ENCODE measurements at places on chromosomes 4 and X.

DNA sequence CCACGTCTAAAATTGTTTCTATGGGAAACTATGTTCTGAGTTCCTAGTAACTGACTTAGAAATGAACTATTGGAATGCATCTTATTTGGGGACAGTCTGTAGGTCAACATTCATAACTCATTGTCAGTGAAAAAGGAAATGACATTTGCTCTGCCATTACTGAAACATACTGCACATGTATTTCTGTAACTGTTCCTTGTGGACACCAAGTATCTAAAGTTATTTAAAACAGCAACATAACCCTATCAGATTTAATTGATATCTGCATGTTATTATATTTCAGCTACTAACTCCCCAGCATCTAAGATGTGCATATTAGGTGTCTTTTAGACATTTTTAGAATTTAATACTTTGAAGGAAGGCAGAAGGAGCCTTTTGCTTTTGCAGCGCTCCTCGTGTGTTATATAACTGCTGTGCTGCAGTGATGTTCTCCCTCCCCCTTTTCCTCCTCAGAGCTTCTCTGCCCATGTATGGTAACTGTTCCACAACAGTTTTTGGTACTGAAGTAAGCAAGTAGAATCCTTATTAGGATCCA lies 37.2 kb upstream of the TMEM131L start:
- no peak for DNase-seq

- DNase-seq = no peak
These were observed 477 bp downstream of the KLHL13 start for GRCh38 chrX:118115953-118116712.

GRCh38 chr4:8652181-8653078 lies 59.9 kb downstream of the CPZ start:
- no peak for DNase-seq

DNA sequence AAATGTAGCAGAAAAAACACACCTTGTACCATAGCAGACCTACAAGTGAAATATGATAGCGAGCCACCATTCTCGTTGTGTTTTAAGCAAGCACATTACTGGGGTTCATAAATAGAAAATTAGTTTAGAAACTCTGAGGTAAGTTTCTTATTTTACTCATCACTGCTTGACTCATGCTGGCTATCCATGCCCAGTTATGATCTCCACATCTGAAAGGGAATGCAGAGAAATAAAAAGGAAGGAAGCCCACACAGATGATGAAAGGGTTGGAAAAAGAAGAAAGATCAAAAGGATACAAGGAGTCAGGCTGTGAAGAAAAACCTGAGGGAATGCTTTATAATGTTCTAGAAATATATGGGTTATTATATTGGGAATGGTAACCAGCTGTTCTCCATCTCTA lies 54.5 kb downstream of the CAMK2D start:
- no peak for DNase-seq

DNA sequence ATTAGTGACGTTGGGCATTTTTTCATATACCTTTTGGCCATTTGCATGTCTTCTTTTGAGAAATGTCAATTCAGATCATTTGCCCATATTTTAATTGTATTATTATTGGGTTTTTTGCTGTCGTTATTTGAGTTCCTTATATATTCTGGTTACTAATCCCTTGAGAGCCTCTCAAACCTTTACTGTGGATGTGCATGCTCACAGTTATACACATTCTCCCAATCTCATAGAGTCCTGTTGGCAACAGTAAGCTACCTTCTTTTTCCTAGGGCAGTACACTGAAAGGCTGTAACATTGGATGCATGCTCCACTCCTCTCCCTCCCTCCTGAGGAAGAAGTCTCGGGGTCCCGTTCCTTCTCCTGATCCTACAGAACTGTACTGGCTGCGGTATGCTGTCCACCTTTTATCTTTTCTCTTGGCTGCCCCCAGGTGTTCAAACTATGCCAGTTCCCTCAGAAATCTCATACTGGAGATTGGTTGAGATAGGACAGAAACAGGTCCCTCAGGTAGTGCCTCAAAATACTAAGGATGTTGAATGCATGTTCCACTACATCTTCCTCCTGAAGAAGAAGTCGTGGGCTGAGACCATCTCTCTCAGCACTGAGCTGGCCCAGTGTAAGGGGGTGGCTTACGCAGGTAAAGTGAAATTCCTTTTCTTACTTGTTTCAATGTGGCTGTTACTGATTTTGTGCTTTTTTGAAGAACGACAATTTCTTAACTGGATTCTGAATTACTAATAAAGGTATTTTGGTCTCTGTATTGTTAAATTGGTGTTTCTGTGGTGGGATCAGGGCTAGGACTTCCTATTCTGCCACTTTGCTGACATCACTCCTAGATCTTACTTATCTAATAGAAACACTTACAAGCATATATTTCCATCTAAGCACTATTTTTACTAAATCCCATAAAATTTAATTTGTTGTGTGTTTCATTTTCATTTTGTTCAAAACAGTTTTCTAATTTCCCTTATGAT lies 145.4 kb upstream of the HUWE1 start:
- peak; percentile 51 for DNase-seq

DNA sequence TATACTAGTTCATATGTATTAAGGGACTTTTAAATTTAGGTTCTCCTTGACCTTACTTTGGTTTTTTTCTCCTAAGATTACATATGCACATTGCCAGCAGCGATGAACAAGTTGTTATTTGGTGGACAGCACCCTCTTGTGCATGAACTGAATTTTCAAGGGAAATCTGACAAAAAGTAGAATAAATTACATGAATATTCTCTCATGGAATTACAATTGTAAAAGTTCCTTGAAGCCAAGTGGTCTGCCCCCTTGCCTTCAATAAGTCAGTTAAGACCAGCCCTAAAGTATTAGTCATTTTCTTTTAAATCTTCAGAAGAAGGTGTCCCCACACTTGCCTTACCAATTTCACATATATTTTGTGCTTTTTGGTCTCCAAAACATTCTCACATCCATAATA lies 30.7 kb upstream of the SMARCA5 start:
- DNase-seq = no peak

GRCh38 chrX:110846071-110846470 lies 50.5 kb upstream of the CHRDL1 start:
- DNase-seq = no peak

DNA sequence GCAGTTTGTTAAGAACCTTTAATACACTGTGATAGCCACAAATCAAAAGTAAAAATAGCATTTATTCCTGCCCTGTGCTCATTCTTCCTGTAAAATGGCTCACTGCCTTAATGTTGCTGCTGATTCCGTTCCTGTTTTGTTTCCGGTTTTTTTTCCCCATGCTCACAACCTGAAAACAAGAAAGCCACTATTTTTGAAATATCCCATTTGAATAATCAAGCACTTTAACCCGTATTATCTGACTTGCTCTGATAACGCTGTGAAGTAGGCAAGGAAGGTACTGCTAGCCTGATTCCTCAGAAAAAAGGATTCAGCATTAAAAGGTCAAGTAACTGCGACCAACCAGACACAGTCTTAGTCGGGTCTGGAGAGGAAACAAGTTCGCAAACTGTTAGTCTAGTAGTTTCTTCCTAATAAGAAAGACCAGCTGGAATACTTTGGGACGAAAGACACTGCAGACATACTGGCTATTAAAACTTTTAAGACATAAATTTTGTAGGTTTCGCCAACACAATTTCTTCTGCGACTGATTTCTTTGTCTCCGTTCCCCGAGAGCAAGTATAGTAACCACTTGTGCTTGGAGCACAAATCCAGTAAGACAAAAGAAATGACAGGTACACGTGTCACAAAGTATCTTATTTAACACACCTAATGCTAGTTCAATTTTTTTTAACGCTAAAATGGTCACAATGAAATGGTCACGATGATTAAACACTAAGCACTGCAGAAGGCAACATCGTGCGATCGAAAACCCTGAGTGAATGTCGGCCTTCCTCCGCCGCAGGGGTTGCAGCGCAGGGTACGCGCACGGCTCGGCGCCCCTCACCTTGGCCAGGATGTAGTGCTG lies 802 bp downstream of the COX18 start:
- peak; percentile 23 for DNase-seq

GRCh38 chr4:163148466-163149336 lies 18.0 kb downstream of the NAF1 start:
- no peak for DNase-seq

DNA sequence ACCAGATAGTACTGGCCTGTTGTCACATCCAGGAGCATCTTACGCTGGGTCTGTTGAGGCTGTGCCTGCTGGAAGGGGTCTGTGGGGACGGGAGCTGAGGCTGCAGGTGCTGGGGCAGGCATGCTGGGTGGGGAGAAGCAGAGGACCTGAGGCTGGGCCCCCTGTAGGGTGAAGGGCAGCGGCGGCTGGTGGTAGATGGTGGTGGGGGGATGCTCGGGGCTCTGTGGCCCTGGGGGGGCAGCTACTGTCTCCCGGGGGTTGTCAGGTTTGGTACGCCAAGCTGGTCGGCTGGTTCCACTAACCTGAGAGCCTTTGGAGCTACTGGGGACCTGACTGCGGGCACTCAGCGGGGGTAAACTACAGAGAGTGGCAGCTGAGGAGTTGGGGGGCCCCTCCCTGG lies 7.8 kb downstream of the C4orf54 start:
- DNase-seq = no peak

DNA sequence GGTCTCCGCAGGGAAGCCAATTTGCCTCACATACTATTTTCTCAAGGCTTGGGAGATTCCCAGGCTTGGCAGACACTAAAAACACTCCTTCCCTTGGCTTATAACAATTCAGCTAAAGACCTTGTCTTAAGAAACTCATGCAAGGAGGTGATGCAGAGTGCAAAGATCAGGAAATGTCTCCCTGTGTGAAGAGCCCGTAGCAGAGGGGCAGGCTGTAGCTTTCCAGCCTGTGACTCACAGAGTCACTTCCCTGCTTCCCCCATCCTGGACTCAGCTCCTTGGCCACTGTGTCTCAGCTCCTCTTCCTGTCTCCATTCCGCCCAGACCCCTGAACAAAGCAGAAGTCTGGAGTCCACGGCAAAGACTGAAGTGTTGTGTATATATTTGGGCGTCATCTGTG lies 56.1 kb downstream of the KDR start:
- no peak for DNase-seq

DNA sequence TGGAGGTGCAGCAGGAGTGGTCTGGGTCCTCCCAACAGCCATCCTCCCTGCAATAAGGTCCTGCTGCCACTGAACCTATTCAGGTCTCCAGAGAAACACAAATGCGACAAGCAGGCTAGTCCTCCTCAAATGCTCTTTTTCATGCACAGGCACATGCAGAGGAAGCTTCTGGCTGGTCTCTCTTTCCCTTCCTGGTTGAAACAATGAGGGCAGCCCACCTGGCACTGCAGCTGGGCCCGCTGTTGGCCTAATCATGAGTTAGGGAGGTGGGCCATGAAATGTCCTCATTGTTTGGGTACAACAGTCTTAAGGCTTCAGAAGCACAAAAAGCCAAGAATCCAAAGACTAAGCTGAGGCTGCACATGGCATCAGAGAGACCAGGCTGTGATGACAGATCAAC lies 151.0 kb downstream of the SH3KBP1 start:
- DNase-seq = no peak

GRCh38 chr4:144709793-144710525 lies 64.0 kb downstream of the HHIP start:
- DNase-seq = no peak

DNA sequence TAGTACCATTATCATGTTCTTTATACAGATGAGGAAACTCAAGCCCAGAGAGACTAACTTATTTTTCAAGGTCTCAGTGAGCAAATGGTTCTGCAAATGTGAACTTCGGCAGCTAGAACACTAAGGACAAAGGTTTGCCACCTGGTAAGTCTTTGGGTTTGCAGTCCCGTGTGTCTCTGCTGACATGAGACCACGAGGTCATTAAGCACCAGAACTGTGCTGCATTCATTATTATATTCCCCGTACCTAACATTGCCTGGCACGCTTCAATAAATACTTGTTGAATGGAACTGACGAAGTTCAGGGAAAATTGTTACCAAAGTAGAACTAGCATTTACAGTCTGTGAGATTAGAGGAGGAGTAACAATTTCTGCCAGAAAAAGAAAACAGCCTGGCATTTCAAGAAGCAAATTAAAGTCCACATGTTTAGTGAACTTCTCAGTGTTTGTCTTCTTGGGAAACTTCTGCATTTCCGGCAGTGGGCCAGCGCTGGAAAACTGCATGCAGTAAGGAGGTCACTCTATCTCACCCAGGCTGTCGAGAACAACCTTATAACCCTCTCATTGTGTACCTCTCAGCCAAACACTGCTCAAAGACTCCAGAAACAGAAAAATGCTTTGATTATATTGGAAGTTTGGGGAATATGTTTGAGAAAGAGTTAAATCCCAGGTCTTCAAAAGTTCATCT lies 67.4 kb upstream of the CPEB2 start:
- no peak for DNase-seq

DNA sequence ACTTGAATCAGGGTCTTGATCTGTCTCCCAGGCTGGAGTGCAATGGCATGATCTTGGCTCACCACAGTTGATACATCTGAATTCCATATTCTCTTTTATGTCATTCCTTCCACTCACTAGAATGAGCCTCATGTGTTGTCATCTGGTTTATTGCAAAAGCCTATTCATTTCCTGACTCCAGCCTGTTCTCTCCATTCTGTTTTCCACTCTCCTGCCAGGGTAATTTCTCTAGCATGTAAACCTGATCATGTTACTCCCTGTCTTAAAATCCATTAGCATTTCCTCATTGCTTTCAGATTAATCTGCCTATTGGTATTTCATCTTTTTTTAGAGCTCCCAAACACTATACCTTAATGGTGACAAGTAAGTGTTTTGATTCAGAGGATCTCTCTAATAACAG lies 4.3 kb upstream of the DDX60L start:
- DNase-seq = no peak

GRCh38 chrX:129957241-129958082 lies 25.0 kb upstream of the BCORL1 start:
- peak; percentile 41 for DNase-seq

DNA sequence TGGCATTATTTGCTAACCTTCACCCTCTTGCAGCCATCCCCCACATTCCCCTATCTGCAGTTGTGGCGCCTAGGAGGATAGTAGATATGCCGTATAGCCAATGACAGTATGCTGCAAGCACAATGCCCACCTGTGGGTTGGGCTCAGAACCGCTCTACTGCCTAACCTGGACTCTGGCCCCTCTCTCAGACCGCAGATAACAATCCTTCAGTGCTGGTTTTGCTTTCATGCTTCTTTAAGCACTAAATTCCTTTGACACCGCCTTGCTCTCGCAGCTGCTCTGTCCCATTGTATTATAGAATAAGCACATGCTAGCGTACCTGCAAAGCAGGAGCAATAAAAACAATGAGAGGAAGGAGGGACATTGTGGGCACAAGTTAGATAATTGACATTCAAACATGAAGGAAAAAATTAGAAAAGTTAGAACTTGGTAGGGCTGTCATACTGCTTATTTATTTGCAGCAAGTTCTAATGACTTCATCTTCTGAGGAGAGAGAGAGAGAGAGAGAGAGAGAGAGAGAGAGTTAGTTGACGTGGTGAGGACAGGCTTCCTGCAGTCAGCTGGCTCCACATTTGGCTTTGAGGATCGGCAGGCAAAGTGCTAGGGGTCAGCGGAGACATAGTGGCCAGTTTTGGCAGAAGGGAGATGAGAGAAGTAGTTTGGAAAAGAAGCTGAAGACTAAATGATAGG lies 55.8 kb downstream of the WWC2 start:
- DNase-seq = no peak

- DNase-seq = no peak
These were observed 40.2 kb downstream of the VSIG4 start for GRCh38 chrX:65999563-66000148.

Data from activated CD4-positive, alpha-beta T cell treated with anti-CD3 and anti-CD28 coated beads for 4 hours (primary cell).